ENCODE measurements at places on chromosomes 3 and 15.

- DNase-seq = no peak
These were observed 5.2 kb downstream of the CAPN3 start for GRCh38 chr15:42364529-42364928.

- DNase-seq = peak; percentile 98
These were observed 255.5 kb downstream of the UACA start for GRCh38 chr15:70507772-70508371.

- DNase-seq = no peak
These were observed 19.4 kb downstream of the MCTP2 start for GRCh38 chr15:94250801-94251200.

DNA sequence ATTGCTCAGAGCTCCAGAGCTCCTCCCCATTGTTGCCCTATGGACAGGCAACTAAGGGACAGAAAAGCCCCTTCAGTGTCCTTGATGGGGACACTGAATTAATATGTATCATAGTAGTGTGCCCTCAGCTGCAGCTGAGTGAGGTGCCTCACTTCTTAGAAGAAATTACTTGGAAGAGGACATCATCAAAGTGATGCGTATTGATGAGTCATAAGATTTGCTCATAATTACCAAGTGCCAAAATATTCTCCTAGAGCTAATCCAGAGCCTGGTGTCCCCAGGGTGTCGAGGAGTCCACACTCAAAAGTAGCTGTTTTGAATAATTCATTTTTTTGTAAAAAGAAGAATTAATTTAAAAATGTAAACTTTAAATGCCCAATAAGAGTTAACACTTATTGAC lies 200.7 kb upstream of the SEMA6D start:
- no peak for DNase-seq

DNA sequence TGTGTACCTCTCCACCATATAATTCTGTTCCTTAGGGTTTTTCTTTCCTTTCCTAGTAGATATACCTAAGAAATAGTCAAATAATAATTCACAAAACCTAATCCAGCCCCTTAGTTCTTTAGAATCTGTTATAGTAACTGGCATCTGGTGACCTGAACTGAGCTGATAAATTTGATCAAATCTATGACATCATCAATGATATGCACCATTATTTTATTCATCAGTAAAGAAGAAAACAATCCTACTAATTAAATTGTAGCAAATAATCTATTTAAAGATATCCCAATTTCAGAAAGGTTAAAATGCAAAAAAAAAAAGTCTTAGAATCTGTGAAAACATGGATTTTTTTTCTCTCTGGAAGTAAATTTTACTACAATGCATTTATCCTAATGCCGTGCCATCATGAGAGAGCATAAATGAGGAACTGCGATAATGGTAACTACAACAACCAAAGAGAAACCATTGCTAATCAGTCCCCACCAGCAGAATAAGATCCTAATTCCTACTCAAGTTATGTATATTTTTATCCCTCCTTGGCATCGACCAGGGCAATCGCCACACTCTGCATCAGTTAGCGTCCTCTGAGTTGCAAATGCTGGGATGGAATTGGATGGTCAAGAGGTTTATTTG lies 6.6 kb upstream of the MNS1 start:
- no peak for DNase-seq

- no peak for DNase-seq
These were observed 143.0 kb upstream of the RGMA start for GRCh38 chr15:93231994-93232393.

DNA sequence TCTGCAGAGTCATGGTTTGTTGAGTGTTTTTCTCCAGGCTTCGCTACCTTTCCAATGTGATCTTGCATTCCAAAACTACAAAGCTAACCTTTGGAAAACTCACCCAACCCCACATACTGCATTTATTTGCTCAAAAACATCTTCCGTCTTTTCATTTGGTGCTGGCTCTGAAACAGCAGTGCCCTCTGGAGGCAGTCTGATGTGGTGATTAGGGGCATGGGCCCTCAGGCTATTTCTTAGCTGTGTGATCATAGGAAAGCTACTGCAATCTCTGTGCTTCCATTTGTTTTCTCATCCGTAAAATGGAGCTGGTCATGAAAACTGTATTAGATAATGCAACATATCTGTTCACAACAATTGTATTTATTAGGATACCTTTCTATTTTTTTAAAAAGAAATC lies 47.0 kb downstream of the MTHFS start:
- peak; percentile 25 for DNase-seq

DNA sequence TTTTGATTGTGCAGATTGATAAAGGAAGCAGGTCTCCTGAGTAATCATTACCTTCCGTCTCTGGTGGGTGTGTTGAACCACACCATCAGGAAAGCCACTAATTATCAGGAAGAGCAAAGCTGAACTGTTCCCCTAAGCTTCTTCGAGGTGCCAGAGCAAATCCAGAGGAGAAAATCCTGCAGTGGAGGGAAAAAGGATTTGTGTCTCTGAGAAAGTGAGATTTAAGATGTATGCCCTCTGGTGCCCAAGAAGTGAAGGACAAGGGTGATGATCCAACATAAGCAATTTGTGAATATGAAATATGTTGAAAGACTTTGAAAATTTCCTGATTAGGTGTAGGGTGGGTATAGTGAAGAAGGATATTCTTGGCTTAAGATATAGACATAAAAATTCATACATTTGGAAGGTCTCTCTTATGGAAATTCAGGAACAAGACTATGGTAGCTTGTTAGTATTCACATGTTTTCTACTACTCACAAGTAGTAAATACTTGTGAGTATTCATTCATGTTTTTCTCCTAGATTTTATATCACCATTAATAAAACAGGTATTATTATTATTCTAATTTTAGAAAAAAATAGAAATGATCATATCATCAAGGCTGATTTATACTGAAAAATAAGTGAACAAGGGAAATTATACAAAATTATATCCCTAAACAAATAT lies 34.8 kb downstream of the COMMD2 start:
- DNase-seq = peak; percentile 69

Data from NCI-H460 (cell line).